ENCODE measurements at places on chromosomes 3 and 15.

GRCh38 chr3:184620475-184621119 is 59.0 kb downstream of the EPHB3 start:
- no peak for DNase-seq

- DNase-seq, result no peak
These were observed 70.2 kb upstream of the DGKG start for GRCh38 chr3:186432189-186432588.

- DNase-seq, result no peak
These were observed 19.9 kb downstream of the SPICE1 start for GRCh38 chr3:113495035-113495434.

DNA sequence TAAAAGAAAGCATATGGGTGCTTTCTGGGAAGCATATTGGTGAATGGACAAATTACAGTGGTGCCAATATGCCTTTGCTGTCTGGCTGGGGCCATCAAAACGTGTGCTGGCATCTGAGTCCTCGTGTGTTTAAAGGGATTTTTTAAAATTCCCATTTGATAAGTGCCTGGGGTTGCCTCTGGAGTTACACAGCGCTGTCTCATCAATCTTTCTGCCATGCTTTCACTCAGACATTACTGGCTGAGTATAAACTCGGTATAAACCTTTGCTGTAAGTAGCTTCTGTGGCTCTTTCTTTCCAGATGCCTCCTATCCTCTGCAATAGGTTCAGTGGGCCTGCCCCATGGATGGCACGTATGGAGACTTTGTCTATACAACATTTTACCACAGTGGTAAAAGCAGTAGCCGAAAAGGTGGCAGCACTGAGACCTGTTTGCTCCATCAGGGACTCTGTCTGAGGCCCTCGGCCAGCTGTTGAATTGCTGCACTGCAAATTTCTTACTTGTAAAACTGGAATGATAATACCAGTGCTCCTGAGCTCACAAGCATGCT is 195.5 kb downstream of the LPP start:
- DNase-seq, result no peak

DNA sequence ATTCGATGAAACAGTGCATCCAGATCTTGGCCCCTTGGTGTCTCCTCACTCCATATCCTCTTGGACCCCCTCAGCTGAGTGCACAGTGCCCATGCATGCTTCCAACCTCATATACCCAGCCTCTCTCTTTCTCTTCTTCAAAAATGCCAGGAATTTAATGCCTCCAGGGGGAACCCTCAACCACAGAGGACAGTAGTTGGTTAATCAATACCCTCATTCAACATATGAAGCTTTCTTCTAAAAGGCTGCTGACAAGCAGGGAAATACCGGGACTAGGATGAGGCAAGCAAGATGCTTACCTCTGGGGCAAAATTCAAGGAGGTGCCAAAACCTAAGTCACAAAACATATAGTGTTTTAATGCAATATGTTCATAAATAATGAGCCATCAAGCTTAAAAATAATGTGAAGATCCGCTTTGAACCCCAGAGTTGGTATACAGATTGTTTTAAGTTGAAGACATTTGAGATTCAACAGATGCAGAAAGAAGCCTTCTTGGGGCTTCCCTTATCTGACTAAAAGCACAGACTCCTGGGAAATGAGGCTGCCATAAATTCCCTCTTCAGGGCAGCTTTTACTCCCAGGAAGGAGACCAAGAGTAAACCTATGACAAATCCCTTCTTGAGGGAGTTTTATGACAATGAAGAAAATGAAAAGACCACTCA is 48.2 kb upstream of the FHIT start:
- DNase-seq, result no peak

DNA sequence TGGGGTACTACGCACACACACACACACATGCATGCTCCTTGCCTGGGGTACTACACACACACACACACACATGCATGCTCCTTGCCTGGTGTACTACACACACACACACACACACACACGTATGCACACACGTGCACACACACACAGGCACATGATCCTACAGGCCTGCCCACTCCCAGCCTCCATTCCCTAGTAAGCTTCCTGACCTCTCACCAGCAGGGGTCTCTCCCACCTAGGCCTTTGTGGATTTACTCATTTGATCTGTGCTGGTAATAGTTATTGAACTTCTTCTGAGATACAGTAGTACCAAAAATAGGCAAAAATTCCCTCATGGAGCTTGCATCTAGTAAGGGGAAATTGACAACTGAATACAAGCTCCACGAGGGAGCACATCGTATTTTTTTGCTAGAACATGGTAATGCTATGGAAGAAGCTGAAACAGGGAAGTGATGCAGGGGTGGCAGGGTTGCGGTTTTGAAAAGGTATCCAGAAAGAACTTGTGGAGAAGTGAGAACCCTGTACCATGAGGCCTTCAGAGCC is 19.1 kb downstream of the TTC21A start:
- peak; percentile 24 for DNase-seq

DNA sequence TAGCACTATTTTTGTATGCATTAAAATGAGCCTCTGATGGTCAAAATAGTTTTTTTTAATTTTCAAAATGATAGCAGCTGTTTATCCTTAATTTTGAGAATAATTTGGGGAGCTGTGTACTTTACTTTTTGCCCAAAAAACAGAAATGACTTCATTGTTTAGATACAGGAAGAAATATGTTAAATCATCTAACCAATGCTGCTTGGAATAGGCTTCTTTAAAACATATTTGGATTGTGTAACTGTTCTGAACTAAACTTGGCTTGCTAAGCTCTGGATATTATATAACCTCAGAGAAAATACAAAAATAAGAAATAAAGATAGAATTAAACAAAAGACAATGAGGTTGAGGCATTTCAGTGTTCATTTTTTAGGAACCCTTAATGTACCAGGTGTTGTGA is 119.3 kb downstream of the SERPINI1 start:
- DNase-seq, result no peak
